ENCODE measurements at places on chromosomes 6 and 20.

GRCh38 chr6:91480402-91480801 is 893.5 kb upstream of the MAP3K7 start:
- no peak for DNase-seq

DNA sequence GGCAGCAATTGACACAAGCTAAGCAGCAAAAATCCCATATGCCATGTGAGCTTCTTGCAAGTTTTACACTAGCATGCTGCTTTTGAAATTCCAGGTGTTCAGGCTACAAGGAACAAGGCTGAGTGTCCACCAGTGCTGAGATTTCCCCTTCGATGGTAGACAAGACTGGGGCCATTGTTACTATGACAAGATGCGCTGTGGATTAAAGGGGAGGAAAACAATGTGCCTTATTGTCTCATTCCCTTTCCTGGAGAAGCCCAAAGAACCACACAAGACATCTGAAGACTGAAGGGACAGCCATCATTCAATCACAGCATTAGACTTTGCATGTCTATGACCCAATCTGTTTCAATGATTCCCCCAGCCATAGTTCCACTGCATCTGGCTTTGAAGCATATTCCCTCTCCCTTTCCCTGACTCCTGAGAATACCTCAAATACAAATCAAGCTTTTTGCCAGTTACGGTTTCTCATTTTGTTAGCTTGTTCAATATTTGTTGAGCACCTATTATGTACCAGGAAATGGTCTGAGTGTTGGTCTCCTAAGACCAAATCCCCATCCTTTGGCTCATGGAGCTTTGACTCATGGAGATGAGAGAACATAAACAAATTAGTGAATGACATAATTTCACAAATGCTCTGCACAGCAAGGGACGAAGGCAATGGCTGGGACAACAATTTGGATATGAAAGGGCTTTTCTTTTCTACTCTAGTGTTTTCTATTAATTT is 23.4 kb upstream of the SCGN start:
- no peak for DNase-seq

GRCh38 chr6:100103931-100104330 is 109.9 kb upstream of the MCHR2 start:
- DNase-seq = no peak

- DNase-seq = no peak
These were observed 92.2 kb upstream of the FAM83B start for GRCh38 chr6:54754406-54754805.

DNA sequence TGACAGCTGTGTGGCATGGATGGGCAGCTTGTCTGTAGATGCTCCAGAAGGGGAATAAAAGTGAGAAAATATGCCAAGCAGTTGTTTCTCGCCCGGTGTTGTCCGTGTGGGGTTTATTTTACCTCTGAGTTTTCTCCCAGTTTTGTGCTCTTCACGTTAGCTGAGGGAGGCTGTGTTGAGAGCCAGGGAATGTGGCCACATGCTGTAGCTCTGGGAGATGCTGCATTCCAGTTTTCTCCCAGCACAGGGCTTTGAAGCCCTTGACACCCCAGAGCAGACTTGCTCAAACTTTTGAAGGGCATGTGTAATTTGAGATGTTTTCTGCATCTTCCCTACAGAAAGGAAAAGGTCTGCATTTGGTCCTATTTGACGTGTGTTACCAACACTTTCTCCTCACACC is 67.7 kb downstream of the RREB1 start:
- DNase-seq = no peak

GRCh38 chr6:118316796-118317384 is 231.2 kb upstream of the PLN start:
- DNase-seq = no peak

DNA sequence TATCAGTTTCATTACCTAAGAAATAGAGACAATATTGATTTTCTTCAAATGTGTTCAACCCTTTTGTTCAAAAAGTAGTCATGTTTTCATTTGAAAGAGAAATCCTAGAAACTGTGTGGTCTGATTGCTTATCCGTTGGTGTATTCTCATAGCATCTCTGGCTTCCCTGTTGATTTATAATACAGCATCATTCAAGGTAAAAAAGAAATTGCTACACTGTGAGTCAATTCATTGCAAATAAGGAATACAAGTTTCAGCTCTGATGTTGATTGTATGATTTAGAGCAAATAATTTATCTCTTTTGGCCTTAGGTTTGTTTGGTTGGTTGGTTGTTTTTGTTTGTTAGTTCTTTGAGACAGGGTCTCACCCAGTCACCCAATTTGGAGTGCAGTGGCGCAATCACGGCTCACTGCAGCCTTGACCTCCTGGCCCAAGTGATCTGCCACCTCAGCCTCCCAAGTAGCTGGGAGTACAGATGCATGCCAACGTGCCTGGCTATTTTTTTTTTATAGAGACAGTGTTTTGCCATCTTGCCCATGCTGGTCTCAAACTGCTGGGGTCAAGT is 185.5 kb upstream of the TNFAIP3 start:
- no peak for DNase-seq

GRCh38 chr6:26312096-26312463 is 52.9 kb upstream of the BTN3A2 start:
- no peak for DNase-seq

DNA sequence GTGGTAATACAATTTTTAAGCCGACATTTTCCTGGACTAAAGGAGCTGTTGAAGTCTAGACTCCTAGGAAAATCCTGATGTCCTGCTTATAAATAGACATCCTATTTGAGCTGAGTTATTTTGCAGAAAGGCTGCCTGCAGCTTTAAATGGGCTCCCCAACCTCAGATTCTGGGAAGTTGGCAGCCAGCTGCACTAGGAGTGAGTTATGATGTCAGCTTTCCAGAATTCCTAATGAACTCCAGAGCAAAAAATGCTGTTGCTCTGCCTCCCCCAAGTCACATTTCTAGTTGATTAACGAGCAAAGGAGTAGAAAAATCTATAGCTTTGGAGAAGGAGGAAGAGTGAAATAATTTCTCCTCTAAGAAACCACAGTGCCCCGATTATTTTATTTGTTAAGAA is 346.3 kb upstream of the SULF2 start:
- no peak for DNase-seq

GRCh38 chr20:22348010-22348409 is 236.4 kb downstream of the FOXA2 start:
- DNase-seq = no peak

DNA sequence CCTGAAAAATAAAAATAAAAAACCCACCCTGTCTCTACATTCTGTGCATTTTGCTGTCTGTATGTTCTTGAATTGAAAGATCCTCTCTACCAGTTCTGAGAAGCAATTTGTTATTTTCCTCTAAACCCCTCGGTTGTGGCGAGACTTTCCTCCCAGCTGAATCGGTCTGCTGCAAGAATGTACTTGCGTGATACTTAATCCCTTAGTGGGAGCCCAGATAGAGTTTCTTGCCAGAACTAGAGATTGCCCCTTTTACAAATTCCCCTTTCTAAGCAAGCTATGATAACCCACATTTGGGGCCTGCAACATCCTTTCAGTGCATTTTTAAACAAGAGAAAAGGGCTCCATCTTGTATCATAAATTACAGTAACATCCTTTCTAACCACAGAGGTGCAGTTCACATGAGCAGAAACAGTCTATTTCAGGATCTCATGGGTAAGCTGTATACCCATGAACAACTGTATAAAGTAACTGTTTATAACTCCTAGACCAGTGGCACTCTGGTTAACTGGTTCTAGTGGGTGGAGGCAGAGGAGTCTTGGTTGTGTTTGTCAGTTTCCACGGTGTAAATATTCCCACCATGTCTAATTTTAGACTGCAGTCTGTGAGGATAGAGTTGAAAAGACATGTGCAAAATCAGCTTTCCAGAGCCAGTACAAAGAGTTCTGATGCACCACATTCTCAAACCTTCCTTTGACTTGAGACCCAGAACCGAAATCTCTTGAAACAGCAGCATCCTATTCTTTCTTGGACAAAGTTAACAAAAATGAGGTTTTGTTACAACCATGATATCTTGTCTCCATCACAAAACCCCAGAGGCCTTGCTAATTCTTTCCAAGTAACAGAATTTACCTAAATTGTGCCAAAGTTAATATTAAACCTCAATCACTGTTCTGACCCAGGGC is 113.1 kb upstream of the ZNF217 start:
- DNase-seq = no peak

DNA sequence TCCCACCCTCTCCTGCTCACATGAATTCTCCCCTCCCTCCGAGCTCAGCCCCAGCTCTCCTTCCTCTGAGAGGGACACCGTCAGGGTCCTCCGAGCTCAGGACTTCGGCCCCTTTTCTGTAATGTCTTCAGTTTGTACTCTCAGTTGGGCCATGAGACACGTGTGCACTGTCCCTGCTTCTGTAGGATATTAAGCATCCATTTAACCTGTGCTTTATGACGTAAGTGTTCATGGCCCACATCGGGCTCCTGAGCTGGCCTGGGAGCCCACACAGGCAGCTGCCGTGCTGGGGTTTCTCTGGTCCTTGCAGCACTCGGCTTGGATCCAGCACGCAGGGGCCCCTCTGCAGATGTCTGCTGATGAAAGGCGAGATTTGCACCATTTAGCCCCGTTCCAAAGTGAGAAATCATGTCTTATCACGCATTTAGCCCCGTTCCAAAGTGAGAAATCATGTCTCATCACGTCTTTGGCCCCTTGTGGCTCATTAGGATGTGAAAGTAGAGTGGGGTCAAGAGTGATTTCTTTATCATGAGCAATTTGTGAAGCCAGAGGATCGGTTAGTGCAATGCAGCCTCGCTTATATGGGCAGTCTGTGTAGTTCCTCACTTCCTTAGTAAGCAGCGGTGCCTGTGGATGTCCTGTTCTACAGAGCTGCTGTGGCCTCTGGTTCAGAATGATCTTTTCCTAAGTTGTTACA is 25.3 kb downstream of the DUSP22 start:
- no peak for DNase-seq

GRCh38 chr20:56483970-56484369 is 15.5 kb downstream of the RTF2 start:
- no peak for DNase-seq

DNA sequence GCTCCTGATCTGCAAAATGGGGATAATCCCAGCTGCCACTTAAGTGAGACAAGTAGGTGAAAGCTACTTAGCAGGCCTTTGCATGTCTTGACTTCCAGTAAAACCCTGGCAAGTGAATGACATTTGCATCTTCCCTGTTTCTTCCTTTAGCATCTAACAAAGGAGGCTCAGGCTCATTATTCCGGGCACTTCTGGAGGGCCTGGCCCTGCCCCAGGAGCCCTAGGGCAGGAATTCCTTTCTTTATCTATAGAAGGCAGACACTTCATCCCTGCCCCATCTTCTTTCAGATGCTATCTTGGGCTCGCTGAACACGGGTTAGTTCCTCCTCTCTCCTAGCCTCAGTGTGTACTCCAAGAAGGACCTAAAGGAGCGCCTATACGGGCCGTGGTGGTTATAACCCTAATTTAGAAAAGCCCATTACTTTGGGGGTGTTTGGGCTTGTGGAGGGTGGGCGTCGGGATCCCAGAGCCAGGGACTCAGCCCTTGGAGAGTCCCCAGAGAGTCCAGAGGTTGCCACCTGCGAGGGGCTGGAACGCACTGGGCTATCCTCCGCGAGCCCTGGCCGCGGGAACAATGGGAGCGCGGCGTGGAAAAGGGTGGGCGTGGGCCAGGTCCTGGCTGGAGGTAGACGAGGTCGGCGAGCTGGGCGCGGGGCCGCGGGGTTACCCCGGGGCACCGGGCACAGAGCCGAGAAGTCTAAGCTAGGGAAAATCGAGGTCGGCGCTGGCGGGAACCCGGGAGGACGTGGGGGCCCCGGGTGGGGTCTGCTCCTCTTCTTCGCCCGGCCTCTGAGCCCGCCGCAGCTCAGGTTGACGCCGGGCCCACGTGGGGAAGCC is 62.8 kb upstream of the EPB41L1 start:
- DNase-seq = no peak

GRCh38 chr6:43932259-43933147 is 162.5 kb downstream of the VEGFA start:
- no peak for DNase-seq

GRCh38 chr6:17280138-17280537 is 1.0 kb upstream of the RBM24 start:
- no peak for DNase-seq

DNA sequence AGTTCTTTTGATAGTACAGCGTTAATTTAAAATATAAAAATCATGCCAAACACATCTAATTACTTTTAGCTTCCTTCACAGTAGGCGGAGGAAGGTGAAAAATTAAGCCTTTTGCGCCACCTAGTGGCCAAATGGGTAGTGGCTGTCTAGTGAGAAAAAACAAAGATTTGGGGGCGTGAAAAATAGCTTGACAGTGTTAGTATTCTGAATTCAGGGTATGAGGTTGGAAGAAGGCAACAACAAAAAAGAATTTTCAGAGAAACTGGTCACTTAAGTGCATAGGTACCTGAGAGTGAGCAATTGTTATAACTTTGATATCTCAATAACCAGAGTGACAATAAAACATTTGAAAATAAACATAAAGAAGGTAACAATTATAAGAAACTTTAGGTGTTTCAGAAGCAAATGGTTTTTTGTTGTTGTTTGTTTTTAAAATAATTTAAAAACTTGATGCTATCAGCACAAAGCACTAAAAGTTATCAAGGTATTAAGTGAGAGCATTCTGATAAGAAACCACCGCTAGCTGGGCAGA is 14.3 kb downstream of the PSMB9 start:
- DNase-seq = peak; percentile 78

DNA sequence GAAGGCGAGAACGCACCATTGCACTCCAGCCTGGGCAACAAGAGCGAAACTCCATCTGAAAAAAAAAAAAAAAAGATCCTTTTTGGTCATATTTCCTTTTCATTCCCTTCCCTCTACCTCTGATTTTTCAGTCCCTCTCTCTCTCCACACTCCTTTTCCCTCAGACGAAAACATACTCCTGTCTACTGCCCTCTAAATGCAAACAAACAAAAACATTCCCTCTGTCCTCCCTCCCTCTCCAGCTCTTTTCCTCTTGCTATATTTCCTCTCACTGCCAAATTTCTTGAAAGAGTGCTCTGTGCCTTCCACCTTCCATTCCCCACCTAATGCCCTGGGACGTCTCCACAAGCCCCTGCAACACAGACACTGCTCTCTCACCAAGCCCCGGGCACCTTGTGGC is 14.9 kb upstream of the MDFI start:
- DNase-seq = no peak

GRCh38 chr6:106514583-106514885 is 114.8 kb downstream of the RTN4IP1 start:
- no peak for DNase-seq

- no peak for DNase-seq
These were observed 31.2 kb downstream of the RREB1 start for GRCh38 chr6:7138921-7139358.

DNA sequence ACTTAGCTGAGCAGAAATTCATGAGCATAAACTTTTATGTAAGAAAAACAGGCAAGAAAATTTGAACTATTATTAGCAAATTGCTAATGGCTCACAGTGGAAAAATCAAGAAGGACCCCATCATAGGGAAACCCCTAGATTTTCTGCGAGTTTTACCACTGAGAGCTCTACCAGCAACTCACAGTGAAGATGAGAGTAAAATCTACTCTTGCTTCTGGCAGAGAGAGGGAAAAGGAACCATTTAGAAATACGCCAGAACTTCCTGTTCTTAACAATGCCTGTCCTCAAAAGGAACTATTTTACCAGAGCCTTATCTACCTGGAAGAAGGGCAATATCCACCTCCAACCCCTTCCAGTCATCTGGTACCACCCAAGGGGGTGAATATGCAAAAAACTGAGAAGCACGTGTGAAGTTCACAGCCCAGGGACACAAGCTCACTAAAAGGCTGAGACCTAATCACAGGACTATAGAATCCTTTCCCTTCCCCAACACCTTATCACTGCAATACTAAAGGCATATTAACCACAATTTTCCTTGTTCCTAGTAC is 34.4 kb upstream of the ASF1A start:
- DNase-seq = no peak

- no peak for DNase-seq
These were observed 77.5 kb downstream of the C6orf118 start for GRCh38 chr6:165231581-165232561.

- no peak for DNase-seq
These were observed 58.0 kb upstream of the TMEM200A start for GRCh38 chr6:130307752-130308361.

All from stimulated activated CD4-positive, alpha-beta T cell treated with anti-CD3 and anti-CD28 coated beads, Interleukin-4, amount 100 ng/mL, for 48 hours (primary cell).